ENCODE measurements at places on chromosomes 1 and 21.

GRCh38 chr1:157487096-157487495 is 65.2 kb downstream of the FCRL5 start:
- no peak for DNase-seq

DNA sequence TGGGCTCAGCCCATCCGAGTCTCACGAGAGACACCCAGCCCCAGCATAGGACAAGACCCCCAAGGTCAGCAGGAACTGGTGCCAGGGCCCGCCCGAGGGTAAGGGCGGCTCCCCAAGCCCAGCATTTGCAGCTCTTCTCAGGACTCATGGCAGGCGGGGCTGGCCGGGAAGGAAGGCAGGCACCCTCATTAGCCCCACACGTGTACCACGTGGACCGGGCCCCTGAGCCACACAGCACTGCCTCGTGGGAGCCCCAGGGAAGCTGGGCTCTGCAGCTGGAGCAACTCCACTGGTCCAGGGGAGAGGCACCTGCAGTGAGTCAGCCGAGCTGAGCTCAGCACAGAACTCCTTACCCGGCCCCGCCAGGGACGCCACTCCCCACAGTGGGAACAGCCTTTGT is 97.7 kb upstream of the IFFO2 start:
- DNase-seq: no peak

- DNase-seq: no peak
Measured at GRCh38 chr1:84758968-84759491, 68.8 kb upstream of the SSX2IP start.

GRCh38 chr1:99180915-99181314 is 83.4 kb upstream of the PLPPR4 start:
- no peak for DNase-seq

- DNase-seq: no peak
Measured at GRCh38 chr1:161688946-161689345, 18.1 kb upstream of the FCRLA start.

- no peak for DNase-seq
Measured at GRCh38 chr1:181092883-181093458, 4.5 kb downstream of the IER5 start.

DNA sequence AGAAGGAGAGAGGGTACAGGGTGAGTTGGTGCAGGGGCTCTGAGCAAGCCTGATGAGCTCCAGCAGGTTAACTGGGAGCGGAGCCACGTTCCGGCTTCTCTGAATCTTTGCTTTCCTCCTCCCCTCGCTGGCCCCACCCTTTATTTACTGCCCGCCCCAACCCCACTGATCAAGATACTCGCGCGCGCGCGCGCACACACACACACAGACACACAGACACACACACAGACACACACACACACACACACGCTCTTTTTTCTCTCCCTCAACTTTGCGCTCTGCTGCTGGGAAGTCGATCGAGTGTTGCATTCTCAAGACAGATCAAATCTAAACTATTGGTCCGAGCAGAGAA is at the start of gene GRIK1:
Gene GRIK1 (minus strand): TSS at position 73 of the 352 bp plus-strand sequence.
- peak; percentile 72 for DNase-seq

DNA sequence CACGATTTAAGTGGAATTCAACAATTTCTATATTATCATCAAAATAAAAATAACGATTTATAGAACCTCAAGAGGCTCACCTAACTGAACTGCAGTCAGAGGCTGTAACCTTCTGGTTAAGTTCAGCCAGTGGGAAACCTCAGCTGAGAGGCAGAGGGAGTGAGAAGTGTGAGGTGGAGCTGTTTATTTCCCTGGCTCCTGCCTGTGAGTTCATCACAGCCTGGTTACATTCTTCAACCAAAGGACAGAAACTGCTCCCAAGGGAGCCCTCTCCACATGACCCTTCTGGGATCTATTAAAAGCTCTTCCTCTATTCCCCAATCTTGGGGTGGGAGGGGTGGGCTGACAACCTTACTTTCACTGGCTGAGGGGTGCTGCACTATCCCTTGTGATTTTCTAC is 22.2 kb downstream of the DYNLT5 start:
- no peak for DNase-seq

DNA sequence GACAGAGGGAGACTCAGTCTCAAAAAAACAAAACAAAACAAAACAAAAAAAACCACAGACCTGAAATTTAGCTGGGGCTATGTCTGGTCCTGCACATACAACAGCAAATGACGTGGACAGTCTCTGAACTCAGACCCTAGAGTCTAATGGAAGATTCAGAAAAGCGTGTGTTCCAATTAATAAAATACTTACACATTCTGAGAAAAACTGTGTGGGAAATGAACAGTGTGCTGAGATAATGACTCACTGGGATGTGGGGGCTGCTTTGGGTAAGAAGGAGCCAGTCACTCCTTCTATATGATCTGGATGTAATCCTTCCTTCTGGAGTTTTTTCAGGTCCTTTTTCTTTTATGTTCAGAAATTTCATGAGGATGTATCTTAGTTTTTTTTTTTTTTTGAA is 29.4 kb downstream of the CLDN14 start:
- no peak for DNase-seq

GRCh38 chr1:7292714-7293419 is 478.2 kb upstream of the VAMP3 start:
- DNase-seq: peak; percentile 40

GRCh38 chr1:145960468-145961108 is 2.8 kb upstream of the LIX1L start:
- DNase-seq: peak; percentile 80

DNA sequence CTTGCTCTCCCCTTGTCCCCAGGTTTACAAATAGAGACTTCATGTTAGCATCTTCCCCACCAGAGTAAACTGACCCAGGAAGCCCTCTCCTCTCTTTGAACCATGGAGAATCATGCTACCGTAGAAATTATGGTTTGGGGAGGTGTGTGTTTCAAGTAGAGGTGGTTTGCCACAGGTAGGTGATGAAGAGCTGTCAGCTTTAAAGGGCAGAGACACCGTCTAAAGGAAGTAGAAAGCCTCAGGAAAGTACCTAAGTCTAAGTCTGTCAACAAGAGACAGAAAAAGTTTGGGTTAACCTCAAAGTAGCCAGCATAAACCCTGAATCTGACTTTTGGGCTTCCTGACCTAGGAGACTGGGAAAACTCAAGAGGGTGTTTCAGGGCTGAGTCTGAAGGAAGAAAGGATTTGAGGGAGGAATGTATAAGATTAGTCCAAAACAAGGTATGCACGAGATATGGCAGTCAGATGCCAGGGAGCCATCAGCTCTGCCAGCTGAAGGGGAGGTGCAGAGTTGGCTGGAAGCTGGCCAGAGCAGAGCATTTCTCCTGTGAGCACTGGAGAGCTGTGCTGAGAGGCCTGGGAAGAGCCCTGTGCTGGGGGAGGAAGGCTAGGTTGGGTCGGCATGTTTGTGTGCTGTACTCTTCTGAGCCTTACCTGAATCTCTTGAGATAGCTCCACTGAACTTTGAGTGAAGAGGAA is 14.3 kb downstream of the ADAMTSL4 start:
- DNase-seq: no peak

- no peak for DNase-seq
Measured at GRCh38 chr1:117656202-117656641, 50.4 kb downstream of the TENT5C start.

DNA sequence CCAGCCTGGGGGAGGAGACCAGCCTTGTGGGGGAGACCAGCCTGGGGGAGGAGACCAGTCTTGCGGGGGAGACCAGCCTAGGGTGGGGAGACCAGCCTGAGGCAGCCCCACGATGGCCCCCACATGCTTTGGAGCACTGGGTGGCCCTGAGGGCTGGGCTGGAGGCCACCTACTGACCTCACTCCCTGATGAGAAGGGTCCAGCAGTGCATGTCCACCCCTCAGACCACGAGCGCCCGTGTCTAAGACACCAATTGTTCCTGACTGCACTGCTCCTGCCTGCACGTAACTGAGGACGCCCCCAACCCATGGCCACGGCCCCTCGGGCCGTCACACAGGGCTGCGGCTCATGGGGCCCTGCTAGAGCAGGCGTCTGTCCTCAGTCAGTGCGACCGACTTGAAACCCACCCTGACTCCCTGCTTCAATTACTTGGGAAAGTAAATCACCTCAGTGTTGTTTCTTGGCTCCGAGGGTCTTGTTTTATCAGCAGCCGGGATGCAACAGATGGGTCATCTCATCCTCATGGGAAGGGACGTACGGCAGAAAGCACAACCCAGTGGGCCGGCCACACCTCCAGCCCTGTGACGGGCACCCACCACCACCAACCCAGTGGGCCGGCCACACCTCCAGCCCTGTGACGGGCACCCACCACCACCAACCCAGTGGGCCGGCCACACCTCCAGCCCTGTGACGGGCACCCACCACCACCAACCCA is at the start of gene SPATC1L:
Gene SPATC1L (minus strand): TSS at position 550 of the 715 bp plus-strand sequence. CDS start 1,643 bp downstream, outside the sequence.
- peak; percentile 70 for DNase-seq

GRCh38 chr1:89842567-89843272 is 21.9 kb downstream of the LRRC8D start:
- DNase-seq: no peak

- DNase-seq: no peak
Measured at GRCh38 chr1:1778663-1779319, 521 bp upstream of the NADK start.

DNA sequence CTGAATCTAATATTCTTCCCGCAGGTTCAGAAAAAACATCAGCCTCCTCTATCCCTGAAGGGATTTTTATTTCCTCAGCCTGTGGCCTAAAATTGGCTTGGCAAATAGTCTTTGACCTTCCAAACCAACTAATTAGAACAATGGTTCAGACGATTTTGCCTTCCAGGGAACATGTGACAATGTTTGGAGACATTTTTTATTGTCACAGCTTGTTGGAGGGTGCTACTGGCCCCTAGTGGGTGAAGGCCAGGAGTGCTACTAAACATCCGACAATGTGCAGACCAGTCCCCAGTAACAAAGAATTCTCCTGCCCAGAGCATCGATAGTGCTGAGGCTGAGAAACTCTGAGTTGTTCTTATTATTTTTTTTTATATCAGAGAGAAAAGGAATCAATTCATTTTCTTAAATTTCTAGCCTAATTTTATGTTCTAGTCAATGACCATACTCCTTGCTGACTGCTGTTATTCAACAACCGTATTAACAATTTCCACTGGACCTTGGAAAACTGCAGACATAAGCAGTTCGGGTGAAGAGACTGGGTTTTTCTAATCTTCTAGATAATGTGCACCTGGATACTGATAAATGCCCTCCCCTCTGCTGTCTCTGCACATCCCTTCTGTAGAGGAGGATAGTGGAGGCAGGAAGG is 280.7 kb downstream of the LMX1A start:
- no peak for DNase-seq

DNA sequence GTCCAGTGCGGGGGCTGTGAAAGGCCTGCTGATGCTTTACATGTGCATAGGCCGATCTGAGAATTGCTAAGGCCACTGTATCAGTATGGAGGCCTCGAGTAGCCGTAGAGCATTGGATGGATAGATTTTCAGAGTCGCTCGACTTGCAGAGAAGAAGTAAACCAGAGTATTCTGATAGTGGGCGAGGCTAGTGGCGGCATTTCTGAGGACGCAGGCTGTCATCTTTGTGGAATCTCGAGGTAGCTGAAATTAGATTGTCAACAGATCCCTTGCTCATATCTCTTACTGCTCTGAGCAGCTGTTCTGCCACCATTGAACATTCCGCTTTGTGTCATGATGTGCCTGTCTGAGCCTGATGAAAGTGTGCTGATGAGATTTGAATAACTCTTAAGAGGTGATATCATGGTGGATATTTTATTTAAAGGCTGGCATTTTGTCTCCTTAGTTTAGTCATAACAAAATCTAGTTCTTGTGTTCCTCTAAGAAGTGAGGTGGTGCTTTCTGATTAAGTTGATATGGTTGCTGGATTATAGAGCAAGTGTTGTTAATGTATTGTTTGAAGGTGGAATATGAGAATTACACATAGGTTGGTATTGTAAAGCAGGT is 1.5 kb downstream of the KIF1B start:
- no peak for DNase-seq

- DNase-seq: no peak
Measured at GRCh38 chr1:228837032-228837431, 101.8 kb downstream of the RHOU start.

GRCh38 chr1:177043597-177043996 is 120.9 kb downstream of the ASTN1 start:
- no peak for DNase-seq

DNA sequence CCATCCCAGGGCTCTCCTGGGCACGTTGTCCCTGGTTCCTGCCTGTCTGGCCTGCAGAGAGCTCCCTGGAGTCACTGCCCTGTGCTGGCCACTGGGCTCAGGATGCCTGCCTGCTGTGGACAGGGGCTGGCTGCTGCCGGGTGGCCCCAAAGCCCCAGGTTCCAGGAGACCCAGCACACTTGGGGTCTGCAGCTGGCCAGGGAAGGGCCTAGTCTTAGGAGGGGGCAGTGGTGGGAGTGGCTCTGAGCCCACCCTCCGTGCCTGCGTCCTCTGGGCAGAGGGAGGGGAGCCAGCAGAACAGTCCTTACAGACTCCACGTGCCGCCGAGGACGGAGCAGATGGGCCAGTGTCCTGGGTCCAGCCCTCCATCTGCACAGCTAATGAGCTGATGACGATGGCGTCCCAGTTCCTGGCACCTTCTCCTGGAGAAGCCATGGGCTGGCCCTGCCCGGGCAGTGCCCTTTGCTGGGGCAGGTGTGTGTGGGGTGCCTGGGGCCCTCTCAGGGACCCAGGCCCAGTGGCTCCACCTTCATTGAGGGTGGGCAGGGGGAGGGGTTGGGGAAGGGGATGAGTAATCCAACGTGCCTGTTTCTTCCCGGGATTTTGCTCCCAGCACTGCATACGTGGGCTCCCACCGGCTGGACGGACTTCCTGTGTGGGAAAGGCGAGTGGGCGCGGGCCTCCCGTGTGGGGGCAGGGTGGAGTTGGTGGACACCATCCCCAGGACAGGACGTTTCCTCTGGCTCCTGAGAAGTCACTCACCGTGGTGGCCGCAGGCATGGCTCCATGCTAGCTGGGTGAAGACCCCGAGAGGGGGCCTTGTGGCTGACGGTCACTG is 6.8 kb upstream of the PLCH2 start:
- no peak for DNase-seq

GRCh38 chr21:28953247-28953646 is 39.4 kb downstream of the LTN1 start:
- no peak for DNase-seq

DNA sequence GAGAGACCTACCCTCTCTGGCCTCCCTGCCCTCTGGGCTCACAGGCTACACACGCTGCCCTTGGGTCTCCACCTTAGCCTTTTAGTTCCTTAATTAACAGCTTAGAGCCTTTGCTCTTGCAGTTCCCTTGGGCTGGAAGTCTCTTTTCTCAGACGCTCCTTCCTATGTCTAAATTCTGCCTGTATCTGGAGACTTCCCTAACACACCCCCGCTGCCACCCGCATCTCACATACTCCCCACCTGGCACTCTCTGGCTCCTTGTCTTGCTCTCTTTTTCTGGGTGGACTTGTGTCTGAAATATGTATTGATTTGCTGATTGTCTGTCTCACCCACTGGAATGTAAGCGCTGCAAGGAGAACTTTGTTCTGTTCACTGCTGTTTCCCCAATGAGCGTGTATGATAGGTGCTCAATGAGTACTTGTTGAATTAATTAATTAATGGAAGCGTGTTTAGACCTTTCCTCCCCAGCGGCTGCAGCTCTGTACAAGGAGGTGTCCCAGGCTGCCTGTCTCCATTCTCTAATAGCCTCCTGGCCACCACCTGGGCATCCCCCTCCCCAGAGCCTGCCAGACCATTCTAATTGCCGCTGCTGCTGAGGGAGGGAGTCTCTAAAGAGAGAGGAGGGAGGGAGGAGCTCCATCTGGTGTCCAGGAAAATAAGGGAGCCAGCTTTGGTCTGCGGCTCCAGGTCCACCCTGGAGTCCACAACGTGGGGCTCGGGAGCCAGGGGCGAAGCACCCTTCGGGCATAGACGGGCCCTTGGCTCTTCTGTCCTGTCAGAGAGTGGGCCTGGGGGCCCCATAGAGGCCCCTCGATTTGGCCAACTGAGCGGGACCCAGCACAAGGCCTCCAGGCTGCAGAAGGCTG is 95.4 kb downstream of the RNF220 start:
- no peak for DNase-seq

All from type B pancreatic cell (in vitro differentiated cells).